ENCODE measurements at places on chromosomes 1 and 21.

- DNase-seq, result no peak
Measured at GRCh38 chr1:186627019-186627418, 53.2 kb downstream of the PTGS2 start.

DNA sequence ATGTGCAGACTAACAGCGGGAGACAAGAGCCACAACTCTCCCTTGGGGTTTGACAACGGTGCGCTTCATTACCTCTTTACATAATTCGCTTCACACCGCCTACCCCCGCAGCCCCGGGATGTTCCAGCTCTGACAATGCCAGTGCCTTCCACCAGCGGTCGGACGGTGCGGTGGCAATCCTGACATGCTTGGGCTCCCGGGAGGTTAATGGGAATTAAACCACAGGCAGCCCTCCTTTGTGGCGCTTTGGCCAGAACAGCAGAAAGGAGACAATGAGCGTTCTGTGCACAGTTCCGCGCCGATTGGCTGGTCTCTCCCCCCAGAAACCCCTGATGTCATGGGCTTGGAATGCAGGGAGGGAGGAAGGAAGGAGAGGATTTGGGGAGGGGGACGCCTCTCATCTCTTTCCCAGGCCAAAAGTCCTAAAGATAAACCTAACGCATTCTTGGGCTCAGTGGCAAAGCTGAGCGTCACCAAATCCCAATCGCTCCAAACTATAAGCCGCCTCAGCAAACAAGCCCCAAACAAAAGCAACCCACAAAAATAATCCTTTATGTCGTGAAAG is 1.3 kb downstream of the CNN3 start:
- DNase-seq, result peak; percentile 61

- no peak for DNase-seq
Measured at GRCh38 chr1:27364696-27365371, 1.9 kb downstream of the MAP3K6 start.

DNA sequence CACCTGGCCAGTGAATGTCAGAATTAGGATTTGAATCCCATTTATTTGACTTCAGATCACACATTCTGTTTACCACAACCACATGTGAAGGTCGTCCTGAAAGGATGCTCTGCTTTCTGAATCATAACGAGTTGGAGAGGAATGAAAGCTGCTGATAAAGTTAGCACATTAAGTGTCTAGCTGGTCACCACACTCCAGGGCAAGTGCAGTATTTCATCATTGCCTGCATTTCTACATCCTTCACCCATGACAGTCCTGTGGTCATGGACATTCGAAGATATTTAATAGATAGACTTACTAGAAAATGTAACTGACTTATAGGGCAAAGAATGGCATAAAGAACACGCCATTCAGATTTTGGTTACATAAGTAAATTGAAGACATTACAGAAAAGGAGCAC is 52.7 kb upstream of the ST6GALNAC3 start:
- no peak for DNase-seq

GRCh38 chr1:7749126-7749525 is 22.0 kb upstream of the VAMP3 start:
- no peak for DNase-seq

DNA sequence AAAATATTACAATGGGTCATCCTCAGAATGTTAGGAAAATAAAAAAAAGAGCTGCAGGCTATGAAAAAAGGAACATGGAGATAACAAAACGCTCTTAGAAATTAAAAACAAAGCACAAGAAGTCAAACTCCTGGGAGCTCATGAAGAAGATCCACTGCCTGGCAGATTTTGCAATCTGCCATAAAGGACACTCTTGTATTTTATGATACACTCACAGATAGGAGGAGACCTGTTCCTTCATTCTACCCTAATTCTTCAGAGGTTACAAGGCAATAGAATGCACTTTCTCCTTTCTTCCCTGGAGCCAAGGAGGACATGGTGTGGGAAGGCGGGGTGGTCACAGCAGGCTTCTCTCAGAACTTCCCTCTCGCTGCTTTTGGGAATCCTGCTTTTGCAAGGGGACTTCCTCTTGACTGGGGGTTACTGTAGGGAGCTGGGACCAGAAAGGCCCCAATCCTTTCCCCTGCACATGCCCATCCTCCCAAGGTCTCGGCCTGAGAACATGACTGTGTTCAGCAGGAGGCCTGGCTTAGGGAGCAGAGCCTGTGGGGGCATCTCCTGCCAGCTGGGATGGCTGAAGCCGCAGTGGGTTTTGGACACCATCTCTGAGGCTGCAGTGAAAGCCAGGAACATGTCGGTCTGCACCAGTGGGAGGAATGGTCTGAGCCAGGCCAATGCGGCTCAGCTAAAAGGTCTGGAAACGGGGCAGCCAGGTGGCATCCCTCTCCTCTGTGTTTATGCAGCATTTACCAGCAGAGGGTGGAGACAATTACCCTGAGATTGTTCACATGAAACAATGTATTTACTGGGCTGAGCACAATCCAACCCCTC is 44.8 kb downstream of the GPR161 start:
- DNase-seq, result no peak

DNA sequence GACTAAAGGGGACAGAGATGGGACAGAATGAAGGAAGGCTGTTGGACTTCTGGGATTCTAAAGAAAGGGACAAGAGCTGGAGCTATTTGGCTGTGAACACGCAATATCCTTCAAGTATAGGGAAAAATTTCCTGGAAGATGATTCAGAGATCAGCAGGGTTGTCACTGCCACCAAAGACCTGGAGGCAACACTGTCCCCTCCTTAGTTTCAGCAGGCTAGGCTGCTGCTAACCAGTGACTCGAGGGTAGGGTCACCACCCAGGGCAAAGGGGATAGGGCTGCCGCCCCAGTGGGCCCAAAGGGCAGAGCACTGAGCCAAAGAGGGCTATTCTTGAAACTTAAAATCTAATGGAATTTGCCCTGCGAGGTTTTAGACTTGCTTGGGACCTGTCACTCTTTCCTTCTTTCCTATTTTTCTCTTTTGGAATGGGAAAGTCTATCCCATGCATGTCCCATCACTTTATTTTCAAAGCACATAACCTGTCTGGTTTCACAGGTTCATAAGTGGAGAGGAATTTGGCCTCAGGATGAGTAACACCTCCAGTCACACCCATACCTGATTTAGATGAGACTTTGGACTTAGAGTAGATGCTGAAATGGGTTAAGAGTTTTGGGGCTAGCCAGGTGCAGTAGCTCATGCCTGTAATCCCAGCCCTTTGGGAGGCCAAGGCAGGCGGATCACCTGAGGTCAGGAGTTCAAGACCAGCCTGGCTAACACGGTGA is 11.9 kb downstream of the IFNLR1 start:
- DNase-seq, result no peak

DNA sequence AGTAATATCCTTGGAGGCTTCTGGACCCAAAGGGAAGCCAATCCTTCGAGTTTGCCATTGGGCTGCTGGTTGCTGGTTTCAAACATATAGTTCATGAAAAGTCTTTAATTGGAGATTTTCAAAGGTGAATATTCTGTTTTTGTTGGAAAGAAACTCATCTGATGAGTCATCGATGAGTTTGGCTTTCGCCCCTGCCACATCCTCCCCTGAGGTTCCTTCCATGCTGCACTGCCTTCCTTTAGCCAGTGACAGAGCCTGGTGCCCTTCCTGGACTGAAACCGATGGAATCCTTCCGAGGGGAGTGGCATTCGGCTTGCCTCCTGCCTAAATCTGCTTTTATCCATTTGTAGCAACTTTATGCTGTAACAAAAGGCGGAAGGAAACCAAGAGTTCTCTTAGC is 550.0 kb downstream of the KIF26B start:
- no peak for DNase-seq

DNA sequence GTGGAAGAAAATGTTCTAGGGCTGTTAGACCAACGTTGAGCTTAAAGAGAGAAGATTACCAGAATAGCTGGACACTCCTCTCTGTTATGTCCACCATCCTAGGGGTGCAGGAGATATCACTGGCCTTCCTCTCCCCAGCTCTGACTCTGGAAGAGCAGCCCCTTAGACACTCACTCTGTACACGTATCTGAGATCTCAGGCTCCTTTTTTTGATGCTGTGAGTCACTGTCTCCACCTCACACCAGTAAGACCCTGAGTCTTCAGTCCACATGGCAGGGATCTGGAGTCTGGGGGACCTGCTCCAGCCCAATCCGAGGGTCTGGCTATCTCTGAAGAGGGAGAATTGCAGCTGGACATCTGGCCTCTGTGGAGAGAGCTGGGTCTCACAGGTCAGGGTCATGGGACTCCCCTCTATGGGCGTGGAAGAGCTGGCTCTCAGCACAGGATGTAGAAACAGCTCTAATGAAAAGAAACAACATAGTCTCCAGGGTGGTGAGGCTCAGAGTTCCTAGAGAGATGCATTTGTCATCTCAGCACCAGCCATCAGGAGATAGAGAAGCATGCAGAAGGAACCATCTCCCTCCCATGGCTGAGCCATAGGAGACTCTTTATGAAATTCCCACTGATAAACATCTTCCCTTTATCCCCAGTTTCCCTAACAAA is 3.5 kb downstream of the FCRL3 start:
- no peak for DNase-seq

DNA sequence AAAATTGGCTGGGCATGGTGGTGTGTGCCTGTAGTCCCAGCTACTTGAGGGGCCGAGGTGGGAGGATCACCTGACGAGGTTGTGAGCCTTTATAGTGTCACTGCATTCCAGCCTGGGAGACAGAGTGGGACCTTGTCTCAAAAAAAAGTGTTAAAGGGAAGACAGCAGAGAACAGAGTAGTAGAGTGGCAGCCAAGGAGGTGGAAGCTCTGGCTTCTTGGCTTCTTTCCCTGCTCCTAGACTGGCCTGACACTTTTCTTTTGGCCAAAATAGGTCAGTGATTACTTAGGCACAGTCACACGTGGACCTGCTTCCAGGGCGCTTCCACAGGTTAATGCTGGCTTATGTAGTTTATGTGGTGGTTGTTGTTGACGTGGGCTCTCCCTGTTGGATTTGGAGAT is 3.2 kb downstream of the DIP2A start:
- no peak for DNase-seq

- DNase-seq, result no peak
Measured at GRCh38 chr21:29667651-29668050, 272.1 kb downstream of the GRIK1 start.

DNA sequence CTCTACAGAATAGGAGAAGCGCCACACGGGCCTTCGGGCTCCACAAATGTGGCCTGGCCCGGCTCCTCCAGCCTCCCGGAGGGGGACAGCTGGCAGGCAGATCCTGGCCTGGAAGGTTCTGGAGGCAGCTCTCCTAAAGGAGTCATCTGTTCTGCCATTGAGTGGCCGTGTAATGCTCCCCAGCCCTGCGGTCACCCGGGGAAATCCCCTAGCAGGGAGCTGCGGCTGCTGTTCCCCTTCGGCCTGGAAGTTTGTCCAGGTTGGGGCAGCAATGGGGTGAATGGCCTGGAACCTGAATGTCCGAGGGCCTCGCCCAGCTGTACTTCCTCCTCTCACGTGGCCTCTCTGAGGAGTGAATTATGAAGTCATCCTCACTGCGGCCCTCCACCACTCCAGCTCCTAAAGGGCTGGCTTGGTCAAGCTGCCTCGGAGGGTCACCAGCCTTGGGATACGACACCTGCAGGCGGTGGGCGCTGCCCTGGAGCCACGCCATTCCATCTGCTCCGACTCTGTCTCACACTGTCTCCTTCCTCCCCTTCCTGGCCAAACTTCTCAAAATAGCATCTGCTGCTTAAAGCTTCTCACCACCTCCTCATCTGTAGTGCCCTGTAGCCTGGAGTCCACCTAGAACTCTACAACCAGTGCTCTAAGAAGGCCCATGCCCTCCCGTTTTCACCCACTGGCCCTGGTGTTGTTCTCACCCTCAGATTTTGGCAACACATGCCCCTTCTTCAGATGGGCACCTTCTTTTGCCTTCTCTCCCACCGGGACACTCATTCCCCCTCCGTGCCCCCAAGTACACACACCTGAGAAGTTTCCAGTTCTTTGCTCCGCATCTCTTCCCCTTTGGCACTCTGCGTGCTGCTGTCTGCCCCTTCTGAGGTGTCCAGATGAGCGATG is 54.4 kb upstream of the TMPRSS2 start:
- no peak for DNase-seq

DNA sequence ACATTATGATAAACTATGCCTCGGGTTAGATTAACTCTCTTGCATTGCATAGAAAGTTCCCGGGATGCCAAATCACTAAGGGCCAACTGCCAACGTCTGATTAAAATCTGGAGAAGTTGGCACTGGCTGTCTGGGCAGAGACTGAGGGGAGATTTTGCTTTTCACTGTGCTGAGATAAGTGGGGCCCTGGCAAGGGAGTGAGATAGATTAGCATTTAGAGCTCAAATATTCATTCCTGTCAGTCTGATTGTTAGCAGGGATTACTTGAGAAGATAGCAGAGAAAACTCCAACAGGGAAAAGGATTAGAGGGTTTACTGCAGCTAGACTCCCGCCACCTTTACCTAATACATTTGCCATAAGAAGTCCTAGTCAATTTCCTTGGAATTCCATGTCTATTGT is 714.1 kb upstream of the CHRM3 start:
- DNase-seq, result no peak

DNA sequence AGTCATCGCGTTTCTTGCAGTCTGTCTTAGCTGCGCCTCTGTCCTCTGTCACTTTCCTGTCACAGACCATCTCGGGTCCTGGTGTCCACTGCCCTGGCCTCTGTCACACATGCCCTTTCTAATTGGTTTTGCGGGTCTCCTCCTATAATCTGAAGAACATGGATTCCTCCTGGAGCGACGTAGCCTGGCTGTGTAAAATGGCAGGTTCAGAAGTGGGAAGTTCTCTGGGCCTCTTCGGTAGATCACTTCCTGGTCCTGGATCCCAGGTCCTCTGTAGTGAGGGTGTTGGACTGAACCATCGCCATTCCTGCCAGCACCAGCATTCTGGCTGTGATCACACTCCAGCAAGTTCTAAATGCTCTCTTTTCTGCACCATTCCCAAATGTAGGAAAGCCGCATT is 857 bp downstream of the FAM3B start:
- no peak for DNase-seq

GRCh38 chr1:114088392-114089299 is 65.0 kb downstream of the SYT6 start:
- DNase-seq, result no peak

DNA sequence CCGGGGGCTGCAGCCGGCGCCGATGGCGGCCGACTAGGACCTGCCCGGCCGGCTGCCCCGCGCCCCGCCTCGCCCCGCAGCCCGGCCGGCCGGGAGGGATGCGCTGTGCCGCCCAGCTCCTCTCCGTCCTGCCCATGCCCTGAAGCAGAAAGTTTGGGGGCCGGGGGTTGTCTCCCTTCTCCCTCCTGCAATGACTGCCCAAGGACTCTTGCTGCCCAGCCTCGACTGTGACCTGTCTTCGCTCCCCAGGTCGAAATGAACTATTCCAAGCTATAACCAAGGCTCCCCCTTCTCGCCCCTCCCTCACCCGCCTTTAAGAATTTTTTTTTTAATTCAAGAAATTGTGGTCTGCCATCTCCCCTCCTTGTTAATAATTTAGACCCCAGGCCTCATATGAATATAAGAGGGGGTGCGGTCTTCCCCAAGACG is 361 bp downstream of the TMCC2 start:
- no peak for DNase-seq

DNA sequence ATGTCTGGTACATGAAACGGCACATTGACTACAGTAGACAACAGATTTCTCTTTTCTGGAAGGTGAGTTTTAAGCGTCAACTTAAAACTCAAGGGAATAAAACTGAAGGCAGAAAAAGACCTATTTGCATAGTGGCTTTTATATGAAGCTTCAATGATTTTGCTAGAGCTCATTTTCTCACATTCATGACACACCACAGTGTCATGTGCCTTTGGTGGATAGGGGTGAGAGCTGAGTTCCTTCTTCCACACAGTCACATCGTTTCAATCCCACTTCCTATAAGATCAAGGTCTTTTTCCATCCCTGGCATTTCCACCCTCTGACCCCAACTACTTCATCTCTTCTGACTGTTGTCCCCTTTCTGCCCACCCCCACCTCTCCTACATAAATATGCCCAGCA is 31.0 kb downstream of the IL12RB2 start:
- no peak for DNase-seq

Data from left colon (tissue), 2 donors.